Stimulated activated CD4-positive, alpha-beta T cell treated with anti-CD3 and anti-CD28 coated beads, Interleukin-4, amount 100 ng/mL, for 1 hour (primary cell): ENCODE measurements at places on chromosomes 6 and 20.

DNA sequence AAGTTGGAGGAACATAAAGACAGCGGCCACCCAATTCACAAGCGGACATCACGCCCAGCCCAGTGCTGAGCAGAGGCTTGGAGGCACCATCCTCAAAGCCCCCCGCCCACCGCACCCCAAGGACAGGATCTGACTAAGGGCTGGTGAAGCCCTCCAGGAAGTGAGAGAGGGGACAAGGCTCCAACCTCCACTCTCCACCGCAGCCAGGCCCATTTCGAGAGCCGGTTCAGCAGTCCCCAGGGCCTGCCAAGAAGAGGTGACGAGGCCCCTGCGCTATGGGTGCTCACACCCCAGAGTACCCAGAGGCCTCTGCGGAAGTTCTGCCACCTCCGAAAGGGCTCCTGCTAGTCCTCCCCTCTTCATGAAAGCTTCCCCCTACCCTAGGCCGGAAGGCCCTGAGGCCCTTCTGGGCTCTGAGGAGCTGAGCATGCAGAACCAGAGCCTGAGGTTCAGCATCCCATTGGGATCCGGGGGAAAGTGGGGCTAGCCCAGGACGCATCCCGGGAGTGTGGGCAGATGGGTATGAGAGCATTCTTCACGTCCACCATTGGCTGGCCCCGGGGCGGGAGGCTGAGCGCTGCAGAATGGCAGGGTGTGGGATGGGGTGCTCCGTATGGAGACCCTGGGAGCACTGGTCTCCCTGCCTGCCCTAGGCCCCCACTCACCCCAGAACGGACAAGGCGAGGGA lies 2.5 kb downstream of the GRM4 start:
- DNase-seq: no peak

GRCh38 chr6:125989631-125990030 lies 3.3 kb downstream of the TRMT11 start:
- DNase-seq: no peak

DNA sequence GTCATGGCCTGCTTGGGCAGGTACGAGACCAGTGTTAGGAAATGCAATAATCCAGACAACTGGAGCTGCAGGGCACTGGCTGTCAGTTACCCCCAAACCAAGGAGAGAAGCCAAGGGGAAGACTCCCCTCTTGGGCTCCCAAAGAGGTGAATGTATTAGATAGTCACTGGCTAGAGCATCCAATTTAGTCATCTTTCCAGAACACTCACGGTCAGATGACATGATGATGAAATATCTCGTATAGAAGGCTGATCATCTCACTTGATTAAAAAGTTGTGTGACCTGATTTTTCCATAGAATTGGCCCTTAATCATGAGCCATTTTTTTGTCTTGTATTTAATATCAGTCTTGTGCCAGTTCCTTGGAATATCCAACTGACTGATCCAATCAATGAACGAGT lies 40.7 kb downstream of the SLC22A3 start:
- DNase-seq: no peak

DNA sequence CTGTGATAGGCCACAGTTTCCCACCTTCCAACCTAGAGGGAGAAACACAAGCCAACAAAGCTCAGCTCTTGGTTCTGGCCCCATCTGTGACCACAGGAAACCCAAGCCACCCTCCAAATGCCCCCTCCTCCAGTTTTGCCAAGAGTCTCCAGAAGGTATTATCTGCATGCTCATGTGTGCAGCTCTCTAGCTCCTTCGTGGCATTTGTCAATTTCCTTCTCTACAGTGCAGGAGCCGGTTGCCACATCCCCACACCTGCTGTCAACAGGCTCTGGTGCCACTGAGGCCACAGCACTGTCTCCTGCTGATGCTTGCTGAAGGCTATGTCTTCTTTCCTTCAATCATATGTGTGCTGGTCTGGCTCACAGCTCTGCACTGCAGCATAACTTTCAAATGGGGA lies 177.2 kb downstream of the CLIC5 start:
- no peak for DNase-seq

DNA sequence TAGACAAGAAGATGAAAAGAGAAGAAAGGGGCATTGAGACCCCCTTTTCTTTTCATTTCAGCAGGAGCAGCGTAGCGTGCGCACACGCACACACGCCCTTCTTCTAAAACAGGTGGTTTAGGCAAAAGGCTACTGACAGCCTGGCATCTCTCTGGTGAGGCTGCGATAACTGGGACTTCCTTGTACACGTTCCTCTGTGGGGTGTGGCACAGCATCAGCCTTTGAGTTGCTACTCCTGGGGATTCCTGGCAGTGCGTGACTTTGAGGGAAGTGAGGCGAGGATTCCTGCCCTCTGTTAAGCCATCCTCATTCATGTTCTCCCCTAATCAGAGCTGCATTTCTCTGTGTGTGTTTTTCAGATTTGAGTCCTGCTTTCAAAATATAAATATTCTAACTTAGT lies 94.7 kb downstream of the TMEM170B start:
- no peak for DNase-seq

- DNase-seq: no peak
These were observed 3.3 kb upstream of the STMND1 start for GRCh38 chr6:17098538-17098937.
